MCF 10A (cell line): ENCODE measurements at places on chromosomes 2 and 18. TPM values are rescaled to one million over a fixed set of nuclear protein-coding genes. Genes with fewer than 3 reads are reported as not detected.

- DNase-seq, result peak; percentile 26
Measured at GRCh38 chr2:241218131-241219029, 29.9 kb downstream of the ANO7 start.

DNA sequence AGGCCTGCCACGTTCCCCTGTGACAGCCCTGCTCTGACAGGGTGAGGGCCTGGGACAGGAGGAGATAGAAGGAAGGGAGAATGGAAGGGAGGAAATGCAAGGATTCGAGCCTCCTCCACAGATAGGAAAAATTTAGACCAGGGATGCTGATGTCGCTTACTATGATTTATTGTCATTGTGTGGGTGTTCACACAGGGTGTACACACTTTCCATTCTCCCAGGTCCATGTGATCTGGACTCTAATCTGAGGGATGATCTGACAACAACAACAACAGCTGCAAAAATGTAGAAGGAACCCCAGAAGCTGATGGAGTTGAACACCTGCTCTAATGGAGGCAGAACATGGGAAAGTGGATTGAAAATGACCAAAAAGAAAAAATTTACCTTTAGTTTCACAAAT, 231.7 kb upstream of the TNP1 start:
- DNase-seq, result no peak

DNA sequence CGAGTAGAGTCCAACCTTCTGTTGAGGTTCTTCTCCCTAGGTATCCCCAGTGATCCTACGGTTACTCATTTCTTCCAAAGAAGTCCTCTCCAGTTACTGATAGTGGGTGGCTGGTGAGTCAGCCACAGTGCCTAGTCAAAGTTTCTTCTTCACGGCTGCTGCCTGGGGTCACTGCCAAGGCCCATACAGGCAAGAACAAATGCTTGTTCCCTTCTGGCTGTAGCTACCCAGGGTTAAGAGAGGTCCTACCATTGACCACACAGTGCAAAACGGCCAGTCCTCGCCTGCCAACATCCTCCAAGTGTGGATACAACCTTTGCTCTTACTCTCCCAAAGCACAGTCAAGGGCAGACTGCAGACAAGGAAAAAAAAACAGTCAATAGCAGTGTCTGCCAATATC, 2.9 kb upstream of the PTPN4 start:
- DNase-seq, result peak; percentile 80

DNA sequence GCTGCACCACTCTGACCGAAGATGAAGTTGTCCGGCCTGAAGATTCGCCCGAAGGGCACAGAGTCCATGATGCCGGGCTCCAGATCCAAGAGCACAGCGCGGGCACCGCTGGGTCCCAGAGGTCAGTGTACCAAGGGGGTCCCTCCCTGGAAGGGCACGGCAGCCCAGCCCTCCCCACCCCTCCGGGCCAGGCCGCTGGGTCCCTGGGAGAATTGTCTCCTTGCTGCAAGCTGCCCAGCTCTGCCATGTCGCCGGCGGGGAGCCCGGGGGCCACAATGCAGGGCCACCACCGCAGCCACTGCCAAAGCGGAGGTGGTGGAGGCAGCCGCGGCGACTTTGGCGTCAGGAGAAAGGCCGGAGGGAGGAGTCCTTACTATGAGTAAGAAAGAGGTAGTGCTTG, 189.5 kb upstream of the CYRIA start:
- DNase-seq, result no peak

DNA sequence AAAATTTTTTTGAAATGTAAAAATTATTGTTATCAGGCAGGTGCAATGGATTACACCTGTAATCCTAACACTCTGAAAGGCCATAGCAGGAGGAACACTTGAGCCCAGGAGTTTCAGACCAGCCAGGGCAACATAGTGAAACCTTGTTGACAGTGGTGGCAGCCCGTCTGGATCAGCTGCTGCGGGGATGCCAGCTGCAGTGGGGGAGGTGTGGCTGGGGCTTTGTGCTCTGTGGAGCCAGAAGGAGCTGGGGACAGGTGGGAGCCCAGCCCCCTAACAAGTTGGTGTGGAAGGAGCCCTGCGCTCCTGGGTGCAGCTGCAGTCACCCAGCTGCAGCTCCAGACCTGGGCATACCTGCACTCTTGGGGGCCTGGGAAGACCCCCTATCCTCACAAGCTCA, 182.4 kb upstream of the MC4R start:
- DNase-seq, result no peak

The GALNT5 gene
- not detected in 2 replicates for total RNA-seq

DNA sequence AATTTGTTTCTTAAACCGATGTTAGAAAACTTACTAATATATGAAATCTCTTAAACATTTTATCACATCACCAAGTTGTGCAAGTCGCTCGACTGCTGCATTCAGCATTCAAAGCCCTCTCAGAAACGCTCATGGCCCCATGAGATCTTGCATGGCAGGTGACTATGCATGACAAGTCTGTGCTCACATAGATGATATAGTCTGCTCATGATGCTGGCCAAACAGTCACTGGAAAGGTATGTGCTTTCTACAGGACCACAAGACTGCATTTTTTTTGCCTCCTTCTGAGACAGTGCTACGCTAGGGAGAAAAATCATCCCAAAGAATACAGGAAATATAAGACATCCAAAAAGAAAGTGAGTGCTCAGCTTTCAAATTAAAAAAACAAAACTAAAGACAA, 98.3 kb upstream of the ZBTB14 start:
- no peak for DNase-seq

DNA sequence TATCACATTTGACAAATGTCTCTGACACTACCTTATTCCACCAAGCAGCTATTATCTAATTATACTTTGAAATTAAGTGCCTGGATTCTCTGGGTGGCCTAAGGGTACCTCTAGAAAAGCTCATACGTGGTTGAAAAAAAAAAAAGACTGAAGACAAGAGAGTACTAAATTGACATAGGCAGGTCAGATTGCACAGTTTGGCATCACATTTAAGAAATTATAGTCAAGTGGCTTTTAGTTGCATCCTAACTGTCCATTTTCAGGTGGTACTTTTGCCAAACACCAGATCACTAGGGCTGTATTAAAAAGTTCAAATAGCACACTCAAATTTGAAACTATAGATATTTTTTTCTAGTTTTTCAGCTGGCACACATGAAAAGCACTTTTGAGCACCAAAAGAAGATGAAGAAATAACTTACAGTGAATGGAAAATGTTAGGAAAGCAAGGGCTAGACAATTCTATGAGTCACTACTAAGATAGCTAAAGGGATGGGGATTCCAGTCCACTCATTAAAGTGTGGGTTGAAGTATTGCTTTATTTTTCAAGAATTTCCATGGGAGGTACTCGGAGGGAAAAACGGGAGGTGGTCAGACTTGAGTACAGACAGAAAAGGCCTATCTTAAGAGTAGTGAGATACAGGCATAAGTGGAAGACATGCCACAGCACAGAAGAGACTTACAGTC, 106.5 kb upstream of the COL5A2 start:
- peak; percentile 76 for DNase-seq
